CD4-positive, alpha-beta T cell treated with Interleukin-15 for 4 hours (primary cell): ENCODE measurements at places on chromosomes 5 and 9.

DNA sequence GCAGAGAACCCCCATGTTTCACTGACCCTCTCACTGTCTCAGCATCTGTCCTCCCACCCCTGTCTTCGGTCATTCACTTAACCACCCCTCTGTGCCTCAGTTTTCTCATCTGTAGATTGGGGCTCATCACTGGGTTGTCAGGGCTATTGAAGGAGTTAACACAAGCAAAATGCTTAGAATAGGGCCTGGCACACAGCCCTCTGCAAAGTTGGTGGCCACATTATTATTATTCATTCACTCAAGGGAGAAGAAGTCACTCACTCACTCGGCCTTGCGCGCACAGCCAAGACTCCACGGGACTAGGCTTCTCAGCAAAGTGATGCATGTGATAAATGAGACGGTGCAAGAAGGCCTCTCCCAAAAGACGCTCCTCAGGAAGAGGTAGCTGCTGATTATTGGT lies 8.0 kb downstream of the PDGFRB start:
- no peak for DNase-seq

GRCh38 chr9:33202018-33202417 lies 34.9 kb upstream of the B4GALT1 start:
- DNase-seq = no peak

- DNase-seq = no peak
These were observed 2.3 kb downstream of the PLEKHG4B start for GRCh38 chr5:94113-94892.

- no peak for DNase-seq
These were observed 47.9 kb downstream of the COL5A1 start for GRCh38 chr9:134689321-134690181.

DNA sequence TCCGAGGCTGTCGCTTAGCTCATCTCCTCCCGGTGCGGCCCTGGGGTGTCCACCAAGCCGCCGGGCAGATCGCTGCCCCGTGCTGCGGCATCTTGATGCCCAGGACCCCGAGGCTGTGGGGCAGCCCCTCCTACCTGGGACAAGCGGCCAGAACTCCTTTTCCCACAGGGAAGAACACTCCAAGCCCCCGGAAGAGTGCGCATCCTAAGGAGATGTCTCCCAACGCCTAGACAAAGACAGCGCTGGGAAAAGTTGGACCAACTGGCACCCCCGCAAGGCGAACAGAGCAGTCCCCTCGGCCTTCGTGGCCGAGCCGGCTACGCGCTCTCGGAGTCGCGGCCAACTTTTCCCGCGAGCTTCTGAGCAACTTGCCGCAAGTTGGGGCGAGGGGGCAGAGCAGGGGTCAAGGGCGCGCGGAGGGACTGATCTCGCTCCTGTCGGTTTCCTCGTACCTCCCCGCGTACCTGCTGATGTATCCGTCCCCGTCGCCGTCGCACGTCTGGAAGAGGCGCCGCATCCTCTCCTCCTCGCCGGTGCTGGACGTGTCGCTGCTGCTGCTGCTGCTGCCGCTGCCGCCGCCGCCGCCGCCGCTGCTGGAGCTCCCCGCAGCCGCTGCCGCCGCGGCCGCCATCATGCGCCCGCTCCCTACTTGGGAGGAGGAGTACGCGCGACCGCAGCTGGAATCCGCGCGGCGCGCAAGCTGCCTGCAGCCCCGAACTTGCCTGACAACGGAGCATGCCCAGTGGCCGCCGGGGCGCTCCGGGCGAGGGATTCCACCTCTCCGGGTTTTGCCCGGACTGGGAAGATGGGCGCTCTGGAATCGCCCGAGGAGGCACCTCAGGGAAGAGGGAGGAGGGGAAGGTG lies at the start of gene MCC:
Gene MCC, minus strand, starts transcription at position 673 of the 864 bp plus-strand sequence.
- no peak for DNase-seq

- no peak for DNase-seq
These were observed 198.8 kb downstream of the FRMD3 start for GRCh38 chr9:83339435-83339834.

GRCh38 chr5:112141582-112141981 lies 277.5 kb downstream of the EPB41L4A start:
- no peak for DNase-seq

GRCh38 chr5:134113363-134113889 lies 1.1 kb upstream of the TCF7 start:
- DNase-seq = no peak

DNA sequence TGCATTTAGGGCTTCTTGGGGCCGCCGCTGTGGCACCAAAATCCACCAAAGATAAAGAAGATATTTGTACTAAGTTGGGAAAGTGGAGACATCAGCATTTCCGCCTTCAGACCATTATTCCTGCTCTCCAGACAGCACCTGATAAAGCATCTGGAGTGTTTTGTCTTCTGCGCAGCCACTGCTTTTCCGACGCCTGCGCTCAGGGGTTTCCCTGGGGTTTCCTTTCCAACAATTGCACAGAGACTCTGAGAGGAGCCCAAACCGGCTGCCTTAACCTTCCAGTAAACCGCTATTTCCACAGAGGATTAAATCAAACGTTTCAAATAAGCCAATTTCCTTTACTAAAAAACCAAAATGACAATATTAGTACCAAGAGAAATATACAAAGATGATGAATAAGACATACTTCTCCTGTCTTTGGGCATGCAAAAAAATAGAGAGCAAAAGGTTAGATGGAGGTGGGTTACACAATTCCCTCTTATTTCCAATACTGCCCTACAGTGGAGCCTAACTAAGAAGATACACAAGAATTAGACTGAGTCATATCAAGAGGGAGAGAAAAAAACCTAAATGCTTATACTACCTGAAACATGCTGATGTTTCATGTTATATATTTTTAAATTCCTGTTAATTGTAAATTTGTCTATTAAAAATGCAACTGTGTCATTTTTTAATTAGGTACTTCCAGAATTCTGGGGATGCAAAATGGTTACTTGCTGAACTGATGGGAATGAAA lies 98.4 kb downstream of the MAPKAP1 start:
- no peak for DNase-seq

- no peak for DNase-seq
These were observed 76.3 kb upstream of the GPBP1 start for GRCh38 chr5:57097526-57097925.

DNA sequence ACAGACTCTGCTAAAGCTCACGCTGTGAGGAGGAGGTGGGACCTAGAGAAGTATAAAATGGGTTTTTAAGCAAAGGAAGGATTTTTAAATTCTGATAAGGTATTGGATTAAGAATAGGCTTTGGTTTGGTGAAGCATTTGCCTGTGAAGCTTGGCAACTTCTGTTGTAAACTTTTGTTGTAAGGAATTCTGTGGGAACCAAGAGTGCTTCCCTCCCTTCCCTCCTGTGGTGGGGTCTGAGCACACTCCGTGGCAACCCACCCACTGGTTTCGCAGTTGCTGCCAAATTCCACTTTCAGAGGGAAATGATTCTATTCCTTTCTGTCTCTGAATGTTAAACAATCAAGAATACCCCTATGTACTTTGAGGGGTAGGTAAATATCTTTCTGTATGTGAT lies 28.6 kb upstream of the GTF2H2C start:
- DNase-seq = no peak

- no peak for DNase-seq
These were observed 19.3 kb upstream of the ANKH start for GRCh38 chr5:14890846-14891245.

GRCh38 chr9:116278326-116278725 lies 124.7 kb downstream of the PAPPA start:
- DNase-seq = no peak

- no peak for DNase-seq
These were observed 173.8 kb downstream of the ADAMTS6 start for GRCh38 chr5:65307931-65308330.

DNA sequence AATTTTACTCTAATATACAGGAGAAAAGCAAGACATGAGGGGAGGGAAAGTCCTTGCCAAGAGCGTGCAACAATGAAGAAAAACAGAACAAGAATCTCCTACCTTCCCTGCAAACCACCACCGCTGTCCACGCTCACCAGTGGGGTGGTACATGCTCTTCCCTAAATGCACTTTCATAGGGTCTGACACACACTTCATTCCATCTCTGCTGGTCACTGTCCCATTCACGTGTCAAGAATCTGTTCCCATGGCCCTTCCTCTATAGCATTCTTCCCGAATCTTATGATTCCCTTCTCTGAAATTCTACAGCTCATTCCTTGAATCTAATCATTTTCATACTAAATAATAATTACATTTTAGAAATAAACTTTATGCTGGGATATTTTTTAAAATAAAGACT lies 11.4 kb upstream of the DNAH5 start:
- no peak for DNase-seq

- DNase-seq = no peak
These were observed 46.8 kb upstream of the CLPTM1L start for GRCh38 chr5:1391691-1392090.

- no peak for DNase-seq
These were observed 158.7 kb upstream of the TNC start for GRCh38 chr9:115276621-115277020.

DNA sequence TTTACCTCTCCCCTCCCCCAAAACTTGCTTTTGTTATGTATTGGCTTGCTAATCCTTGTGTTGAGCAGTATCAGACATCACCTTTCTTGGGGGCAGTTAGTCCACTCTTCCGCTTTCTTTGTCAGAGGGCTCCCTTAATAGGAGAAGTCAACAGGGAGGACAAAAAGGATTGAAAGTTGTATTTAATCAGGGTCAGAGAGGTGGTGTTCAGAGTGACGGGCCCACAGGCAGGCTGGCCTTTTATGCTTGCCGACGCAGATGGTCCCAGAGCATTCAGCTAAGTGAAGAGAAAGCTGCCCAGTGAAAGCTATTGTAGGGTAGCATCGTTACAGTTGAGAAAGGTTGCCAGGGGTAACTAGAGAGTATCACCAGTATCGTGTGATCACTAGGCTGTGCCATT lies 131.1 kb downstream of the ZCCHC7 start:
- DNase-seq = no peak

DNA sequence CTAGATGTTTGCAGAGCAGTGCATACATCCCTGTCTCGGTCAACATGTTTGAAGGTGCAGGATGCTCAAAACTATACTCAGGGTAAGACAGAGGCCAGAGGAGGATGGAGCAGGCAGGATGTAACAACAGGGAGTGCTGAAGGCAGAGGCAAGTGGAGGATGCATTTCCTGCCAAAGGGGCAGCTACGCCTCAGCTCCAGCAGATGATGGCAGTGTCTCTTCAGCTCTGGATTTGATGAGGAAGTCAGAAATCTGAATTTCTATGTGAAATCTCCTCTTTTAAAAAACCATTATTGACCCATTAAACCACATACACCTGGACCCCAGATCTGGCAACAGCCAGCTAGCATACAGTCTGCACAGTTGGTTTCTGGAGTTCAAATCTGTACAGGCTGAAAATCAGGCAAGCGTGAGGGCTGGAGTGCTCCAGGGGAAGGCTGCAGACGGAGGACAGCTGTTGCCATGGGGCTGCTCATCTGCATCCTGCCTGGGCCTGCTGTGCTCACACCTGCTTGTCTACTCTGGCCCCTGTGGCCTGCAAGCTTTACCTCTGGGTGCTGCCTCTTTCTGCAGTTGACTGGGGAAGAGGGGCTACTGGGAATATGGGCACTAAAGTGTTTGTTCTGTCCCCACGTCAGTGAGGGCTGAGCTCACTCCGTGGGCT lies 152.9 kb upstream of the SLC28A3 start:
- no peak for DNase-seq
